ENCODE measurements at places on chromosomes 5 and 9. TPM values are rescaled to one million over a fixed set of nuclear protein-coding genes. Genes with fewer than 3 reads are reported as not detected.
A peak's percentile ranks its signal among the peaks of the same experiment; 100 is the strongest.

DNA sequence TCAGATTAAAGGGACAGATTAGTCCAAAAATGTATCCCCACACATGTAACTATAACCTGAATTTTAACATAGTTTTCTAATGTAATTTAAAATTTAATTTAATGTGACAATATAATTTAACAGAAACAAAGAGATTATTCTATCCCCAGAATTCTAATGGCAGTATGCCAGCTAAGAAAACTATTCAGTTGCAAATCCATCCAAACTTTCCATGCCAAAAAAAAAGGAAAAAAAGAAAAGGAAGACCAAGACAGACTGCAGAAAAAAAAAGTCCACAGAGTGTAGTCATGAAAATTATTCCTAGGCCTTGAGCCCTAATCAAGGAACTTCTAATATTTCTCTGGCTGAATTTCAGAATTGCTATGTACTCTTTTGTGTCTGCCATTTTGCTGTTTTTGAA is 217.6 kb downstream of the CDH18 start:
- no peaks in the 10 kb centered on the region for H3K27me3 ChIP-seq
- no peak overlapping the region for H3K4me3 ChIP-seq
- no peak overlapping the region for H3K27ac ChIP-seq
- H3K36me3 ChIP-seq, result no peaks in the 10 kb centered on the region
- no peaks in the 10 kb centered on the region for H3K4me1 ChIP-seq

- no peak overlapping the region for H3K4me3 ChIP-seq
- H3K27ac ChIP-seq, result no peak overlapping the region
- peaks cover 6% of the 10 kb centered on the region for H3K4me1 ChIP-seq
- no peak for DNase-seq
- H3K27me3 ChIP-seq, result no peaks in the 10 kb centered on the region
These were observed 385.5 kb upstream of the MEF2C start for GRCh38 chr5:89268460-89268859.

DNA sequence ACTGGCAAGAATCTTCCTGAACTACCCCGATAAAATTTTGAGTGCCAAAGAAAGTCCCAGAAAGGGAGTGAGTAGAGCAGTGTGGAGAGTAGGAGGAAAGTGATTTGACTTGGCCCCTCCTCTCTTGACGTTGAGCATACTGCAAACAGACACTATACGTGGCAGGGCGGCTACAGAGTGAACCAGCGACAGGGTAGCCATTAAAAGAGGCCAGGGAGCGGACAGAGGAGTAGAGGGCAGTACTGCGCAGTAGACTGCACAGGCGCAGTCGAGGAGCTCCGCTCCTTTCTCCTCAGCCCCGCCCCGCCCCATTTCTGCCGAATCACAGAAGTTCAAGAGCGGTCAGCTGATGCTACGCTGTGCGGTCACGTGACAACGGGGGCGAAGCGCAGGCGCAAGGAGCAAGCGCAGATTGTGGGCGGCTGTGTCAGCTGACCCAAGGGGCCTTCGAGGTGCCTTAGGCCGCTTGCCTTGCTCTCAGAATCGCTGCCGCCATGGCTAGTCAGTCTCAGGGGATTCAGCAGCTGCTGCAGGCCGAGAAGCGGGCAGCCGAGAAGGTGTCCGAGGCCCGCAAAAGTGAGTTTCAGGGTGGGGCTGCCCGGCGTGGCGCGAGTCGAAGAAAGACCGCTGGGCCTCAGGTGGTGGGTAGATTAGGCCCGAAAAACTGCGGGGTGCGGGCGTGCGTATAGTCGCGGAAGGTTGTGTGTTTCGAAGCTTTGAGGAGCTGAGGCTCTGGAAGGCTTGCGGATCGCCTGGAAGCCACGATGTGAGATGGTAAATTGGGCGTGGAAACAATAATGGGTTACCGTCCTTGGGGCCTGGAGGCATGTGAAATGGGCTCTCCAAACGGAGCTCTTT is at the start of gene ATP6V1G1:
ATP6V1G1 (plus strand) TSS at position 425 of the 858 bp plus-strand sequence; CDS start at position 495, 70 bp downstream.
- H3K27me3 ChIP-seq, result peaks cover 12% of the 10 kb centered on the region
- peak within 1 kb of the TSS; percentile 91 for H3K27ac ChIP-seq
- peak within 1 kb of the TSS; percentile 83 for H3K4me3 ChIP-seq
- H3K4me1 ChIP-seq, result peaks cover 13% of the 10 kb centered on the region
- peaks cover 45% of the 10 kb centered on the region for H3K36me3 ChIP-seq
- peak; percentile 97 for DNase-seq

RAB24 gene
- total RNA-seq, result 41.1 TPM

- no peaks in the 10 kb centered on the region for H3K4me1 ChIP-seq
- no peaks in the 10 kb centered on the region for H3K27me3 ChIP-seq
- no peak within 1 kb of the TSS for H3K27ac ChIP-seq
- H3K4me3 ChIP-seq, result no peak within 1 kb of the TSS
- H3K36me3 ChIP-seq, result no peaks in the 10 kb centered on the region
These were observed at the start of gene PCDHB5 for GRCh38 chr5:141135030-141135717. Gene PCDHB5 (plus strand): TSS chr5:141135206. CDS start chr5:141135435, 229 bp downstream.

DNA sequence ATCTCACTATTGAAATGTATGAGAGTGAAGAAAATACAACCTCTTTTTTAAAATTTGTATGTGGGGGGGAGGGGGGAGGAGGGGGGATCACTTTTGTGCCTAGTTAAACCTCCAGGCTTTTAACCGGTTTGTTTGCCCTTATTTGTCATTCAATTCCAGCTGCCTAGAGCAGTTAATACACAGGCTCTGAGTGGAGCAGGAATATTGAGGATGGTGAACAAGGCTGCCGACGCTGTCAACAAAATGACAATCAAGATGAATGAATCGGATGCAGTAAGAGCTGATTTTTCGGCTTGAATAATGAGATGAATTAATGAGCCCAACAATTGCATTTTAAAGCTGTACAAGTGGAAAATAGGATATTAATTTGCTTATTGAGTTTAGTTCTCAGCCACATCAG is 28.7 kb upstream of the SNX24 start:
- no peak overlapping the region for H3K27ac ChIP-seq
- no peak overlapping the region for H3K4me3 ChIP-seq
- H3K4me1 ChIP-seq, result no peaks in the 10 kb centered on the region
- H3K36me3 ChIP-seq, result peaks cover 10% of the 10 kb centered on the region
- no peak for DNase-seq

SLIT3 gene
- not detected for total RNA-seq

DNA sequence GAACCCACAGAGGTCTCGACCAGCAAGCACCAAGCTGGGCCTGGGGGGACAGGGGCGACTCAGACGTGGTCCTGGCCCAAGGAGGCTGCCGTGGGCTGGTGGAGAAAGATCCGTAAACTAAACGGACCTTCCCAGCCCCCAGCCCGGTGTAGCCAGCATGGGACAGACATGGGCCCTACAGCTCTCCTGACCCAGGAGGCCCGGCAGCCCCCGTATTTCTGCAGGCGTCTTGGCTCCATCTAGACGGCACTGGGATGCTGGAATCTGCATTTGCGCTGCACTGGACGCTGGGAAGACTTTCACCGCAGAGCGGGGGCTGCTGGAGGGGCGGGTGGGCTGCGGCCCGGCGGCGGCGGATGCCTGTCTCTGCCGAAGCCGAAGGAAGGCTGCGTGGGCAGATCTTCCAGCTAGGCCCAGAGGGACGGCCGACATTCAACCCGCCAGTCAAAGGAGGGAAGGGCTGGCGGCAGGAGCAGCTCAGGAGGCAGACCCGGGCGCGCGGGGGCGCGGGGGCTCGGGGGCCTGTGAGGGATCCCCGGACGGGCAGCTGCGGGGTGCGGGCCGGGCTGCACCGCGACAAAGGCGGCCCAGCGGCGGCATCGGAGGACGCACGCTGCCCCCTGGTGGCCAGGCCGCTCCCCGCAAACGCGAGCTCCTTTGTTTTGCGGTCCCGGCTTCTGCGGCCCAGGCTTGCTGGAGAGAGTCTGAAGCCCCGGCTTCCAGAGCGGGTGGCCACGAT is 266.2 kb downstream of the NSG2 start:
- H3K4me1 ChIP-seq, result no peaks in the 10 kb centered on the region
- H3K27me3 ChIP-seq, result peaks cover 97% of the 10 kb centered on the region
- DNase-seq, result peak; percentile 88
- H3K36me3 ChIP-seq, result no peaks in the 10 kb centered on the region

CNTRL gene
- total RNA-seq, result 11.2 TPM

CHSY3 gene
- total RNA-seq, result 1.1 TPM
